Breast epithelium (tissue), 4 donors: ENCODE measurements at places on chromosomes 7 and 10. TPM values are rescaled to one million over a fixed set of nuclear protein-coding genes. Genes with fewer than 3 reads are reported as not detected.
A peak's percentile ranks its signal among the peaks of the same experiment; 100 is the strongest.

HMX2 gene
- total RNA-seq = not detected

CYP2C19 gene
- not detected for total RNA-seq

- peak overlapping the region; percentile 95 for H3K27ac ChIP-seq
- no peaks in the 10 kb centered on the region for H3K4me1 ChIP-seq
- peak overlapping the region; percentile 83 for H3K4me3 ChIP-seq
- H3K27me3 ChIP-seq = no peaks in the 10 kb centered on the region
- DNase-seq = no peak
These were observed 1.1 kb downstream of the JMJD1C start for GRCh38 chr10:63464402-63465292.

DNA sequence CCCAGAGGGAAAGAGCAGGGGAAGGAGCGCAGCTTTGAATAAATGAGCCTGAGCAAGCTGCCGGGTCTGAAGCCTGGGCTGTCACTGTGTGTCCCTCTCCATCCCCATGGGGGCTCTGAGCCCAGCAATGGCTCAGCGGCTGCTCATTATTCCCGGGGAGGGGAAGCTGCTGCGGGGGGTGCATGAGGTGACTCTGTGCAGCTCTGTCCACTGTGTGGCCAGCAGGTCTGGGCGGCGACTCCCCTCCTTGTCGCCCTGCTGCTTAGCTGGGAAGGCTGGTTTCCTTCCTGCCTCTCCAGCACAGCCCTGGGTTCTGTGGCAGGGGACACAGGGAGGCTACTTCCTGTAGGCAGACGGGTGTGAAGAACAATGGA, 234.2 kb downstream of the PRPF18 start:
- H3K4me3 ChIP-seq = no peak overlapping the region
- no peaks in the 10 kb centered on the region for H3K36me3 ChIP-seq
- no peaks in the 10 kb centered on the region for H3K27me3 ChIP-seq
- DNase-seq = no peak
- H3K27ac ChIP-seq = peak overlapping the region; percentile 71

GRCh38 chr7:75951506-75951905, 36.6 kb downstream of the POR start:
- H3K36me3 ChIP-seq = no peaks in the 10 kb centered on the region
- no peaks in the 10 kb centered on the region for H3K27me3 ChIP-seq
- H3K4me3 ChIP-seq = no peak overlapping the region

DNA sequence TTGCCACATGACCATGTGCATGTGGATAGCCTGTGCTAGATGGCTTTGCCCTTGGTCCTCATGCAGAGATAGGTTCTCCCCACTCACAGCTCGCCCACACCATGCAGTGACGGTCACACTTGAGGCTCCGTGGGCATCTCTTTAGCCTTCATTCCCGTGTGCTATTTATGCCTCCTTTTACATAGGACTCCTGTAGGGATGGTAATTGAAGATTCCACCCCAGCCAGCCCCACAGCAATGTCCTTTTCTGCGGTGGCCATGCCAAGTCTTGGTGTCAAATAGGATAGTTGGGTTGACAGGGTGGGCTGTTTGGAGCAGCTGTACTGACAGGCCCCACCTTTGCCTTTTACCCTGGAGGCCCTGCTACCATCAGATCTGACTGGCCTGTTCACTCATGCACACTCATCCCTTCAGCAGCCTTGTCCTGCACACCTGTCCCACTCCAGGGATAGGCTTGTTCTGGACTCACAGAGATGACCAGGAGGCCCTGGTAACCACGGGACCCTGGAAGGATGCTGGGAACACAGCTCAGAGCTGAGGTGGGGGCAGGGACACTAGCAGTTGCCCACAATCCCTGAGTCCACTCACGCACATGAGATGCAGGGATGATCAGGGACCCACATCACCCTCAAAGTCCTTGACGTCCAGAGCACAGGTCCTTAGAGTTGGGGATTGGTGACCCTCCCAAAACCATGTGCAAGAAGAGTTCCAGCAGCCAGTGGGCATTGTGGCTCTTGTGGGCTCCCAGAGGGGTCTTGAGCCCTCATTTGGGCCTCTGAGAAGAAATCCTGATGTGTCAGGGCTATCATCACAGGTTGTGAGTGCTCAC, 71.2 kb downstream of the ADCY1 start:
- DNase-seq = no peak
- H3K27me3 ChIP-seq = no peaks in the 10 kb centered on the region

- H3K27me3 ChIP-seq = no peaks in the 10 kb centered on the region
- no peaks in the 10 kb centered on the region for H3K36me3 ChIP-seq
- DNase-seq = no peak
- H3K4me1 ChIP-seq = no peaks in the 10 kb centered on the region
These were observed 587.0 kb downstream of the SDK1 start for GRCh38 chr7:3888096-3888495.

DNA sequence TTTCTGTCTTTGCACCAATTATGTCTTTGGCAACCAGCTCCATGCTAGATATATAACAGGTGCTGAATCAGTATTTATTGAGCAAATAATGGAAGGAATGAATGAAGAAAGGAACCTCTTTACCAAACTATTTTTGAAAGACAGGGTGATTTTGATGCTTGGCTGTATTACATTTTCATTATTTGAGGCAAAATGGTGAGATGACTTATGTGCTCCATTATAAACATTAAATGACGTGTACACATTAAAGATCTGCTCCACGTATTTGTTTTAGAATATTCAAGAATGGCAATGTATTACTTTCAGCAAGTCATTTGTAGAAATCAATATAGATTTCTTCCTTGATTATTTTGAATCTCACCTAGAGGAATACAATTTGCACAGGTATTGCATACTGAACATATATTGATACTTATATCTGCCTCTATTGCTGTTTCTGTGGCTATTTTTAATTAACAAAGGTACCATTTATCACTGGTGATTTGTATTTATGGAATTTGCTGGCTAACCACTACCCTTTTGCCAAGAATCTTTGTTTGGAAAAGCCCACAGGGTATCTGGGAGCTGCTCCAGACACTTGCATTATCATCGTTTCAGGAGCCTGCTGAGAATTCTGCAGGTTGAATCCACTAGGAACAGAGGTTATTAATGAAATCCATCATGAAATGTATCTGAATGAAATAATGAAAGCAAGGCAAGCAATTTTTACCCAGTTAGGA, 92.2 kb downstream of the SEMA3C start:
- H3K4me1 ChIP-seq = peaks cover 3% of the 10 kb centered on the region
- H3K27ac ChIP-seq = peak overlapping the region; percentile 78
- H3K4me3 ChIP-seq = no peak overlapping the region
- DNase-seq = peak; percentile 67

DNA sequence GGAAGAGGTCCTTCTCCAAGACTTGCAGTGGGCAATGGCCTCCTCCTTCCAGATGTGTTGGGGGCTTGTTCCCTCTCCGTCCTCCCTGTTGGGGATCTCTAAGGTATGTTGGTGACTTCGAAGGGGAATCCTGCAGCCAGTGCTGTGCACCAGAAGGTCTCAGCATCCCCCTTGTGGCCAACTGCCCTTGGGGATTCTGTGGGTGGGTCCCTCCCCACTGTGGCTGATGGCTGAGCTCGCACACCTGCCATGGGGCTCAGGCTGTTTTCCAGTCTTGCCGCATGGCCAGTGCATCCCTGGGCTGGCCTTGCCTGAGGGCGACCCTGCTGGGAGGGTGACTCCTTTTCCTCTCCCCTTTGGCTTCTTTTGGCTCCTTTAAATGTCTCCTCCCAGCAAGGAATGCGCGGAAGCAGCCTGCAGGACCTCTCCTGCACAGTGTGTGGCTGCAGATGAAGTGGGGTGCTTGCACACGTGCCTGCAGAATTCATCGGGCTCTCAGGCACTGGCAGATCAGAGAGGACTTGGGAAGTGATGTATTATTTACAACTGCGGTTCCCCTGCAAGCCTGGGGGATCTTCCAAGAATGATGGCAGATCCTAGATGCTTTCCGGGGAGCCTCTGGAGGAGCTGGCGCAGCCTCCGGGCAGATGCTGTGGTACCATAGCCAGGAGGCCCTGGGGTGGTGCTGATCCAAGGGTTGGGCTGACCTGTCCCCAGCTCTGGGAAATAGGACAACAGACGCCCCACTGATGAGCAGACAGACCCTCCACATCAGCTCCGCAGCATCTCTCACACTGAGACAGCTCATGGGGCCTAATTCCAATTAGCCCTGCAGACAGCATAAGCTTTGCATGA, 410.0 kb downstream of the TCERG1L start:
- no peaks in the 10 kb centered on the region for H3K27me3 ChIP-seq
- no peak overlapping the region for H3K27ac ChIP-seq
- no peaks in the 10 kb centered on the region for H3K36me3 ChIP-seq
- H3K4me3 ChIP-seq = no peak overlapping the region
- no peak for DNase-seq

DNA sequence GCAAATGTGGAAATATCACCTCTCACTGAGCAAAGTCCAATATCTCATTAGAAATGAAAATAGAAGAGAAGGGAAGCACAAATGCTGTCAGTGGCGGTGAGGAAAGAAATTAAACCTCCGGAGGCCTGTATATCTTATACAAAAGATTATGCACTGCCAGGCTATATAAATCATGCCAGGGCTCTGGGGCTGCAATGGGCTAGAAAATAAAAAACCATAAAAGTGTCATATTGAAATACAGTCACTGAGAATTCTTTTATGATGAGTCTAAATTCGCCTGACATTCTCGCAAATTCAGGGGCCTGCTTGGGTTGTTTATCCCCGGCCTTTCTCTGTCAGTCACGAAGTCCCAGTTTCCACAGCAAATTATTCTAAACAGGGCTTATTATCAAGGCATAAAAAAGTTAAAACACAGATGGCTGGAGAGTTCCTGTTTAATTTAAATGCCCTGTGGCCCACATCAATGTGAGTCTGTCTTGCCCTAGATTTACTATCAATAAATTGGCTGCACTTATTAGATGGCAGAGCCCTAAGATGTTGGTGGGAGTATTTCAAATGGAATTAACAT, 193.8 kb downstream of the SNX10 start:
- H3K4me1 ChIP-seq = no peaks in the 10 kb centered on the region
- H3K27ac ChIP-seq = no peak overlapping the region
- H3K36me3 ChIP-seq = no peaks in the 10 kb centered on the region
- no peaks in the 10 kb centered on the region for H3K27me3 ChIP-seq

DNA sequence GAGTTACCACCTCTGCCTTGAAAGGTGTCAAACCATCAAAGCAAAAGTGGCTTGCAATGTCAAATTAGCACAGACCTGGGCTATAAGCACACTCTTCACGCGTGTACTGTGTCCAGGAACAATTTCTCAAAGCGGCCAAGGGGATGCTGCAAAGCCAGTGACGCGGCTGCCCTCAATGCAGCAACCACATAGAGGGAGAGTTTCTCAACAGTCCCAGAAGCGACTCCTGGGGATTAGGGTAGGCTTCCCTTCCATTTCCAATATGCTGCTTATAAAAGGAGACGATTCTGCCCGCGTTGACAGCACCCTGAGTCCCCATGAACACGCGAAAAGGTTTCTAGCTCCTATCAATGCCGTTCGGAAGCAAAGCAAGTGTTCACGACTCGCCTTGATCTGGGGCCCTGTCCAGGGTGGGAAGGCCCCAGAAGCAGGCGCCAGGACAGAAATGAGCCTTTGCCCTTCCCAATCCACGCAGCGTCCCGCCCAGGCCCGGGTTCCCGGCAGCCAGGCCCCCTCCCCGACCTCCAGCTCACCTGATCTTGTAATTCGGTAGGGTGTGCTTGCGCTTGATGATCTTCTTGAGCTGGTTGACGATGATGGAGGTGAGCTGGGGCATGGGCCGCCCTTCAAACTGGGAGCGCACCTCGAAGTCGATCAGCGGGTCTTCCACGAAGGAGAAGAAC, 1.3 kb downstream of the PDZD8 start:
- H3K4me1 ChIP-seq = peaks cover 7% of the 10 kb centered on the region
- DNase-seq = peak; percentile 26
- peak overlapping the region; percentile 94 for H3K27ac ChIP-seq
- no peaks in the 10 kb centered on the region for H3K36me3 ChIP-seq
- no peaks in the 10 kb centered on the region for H3K27me3 ChIP-seq

DNA sequence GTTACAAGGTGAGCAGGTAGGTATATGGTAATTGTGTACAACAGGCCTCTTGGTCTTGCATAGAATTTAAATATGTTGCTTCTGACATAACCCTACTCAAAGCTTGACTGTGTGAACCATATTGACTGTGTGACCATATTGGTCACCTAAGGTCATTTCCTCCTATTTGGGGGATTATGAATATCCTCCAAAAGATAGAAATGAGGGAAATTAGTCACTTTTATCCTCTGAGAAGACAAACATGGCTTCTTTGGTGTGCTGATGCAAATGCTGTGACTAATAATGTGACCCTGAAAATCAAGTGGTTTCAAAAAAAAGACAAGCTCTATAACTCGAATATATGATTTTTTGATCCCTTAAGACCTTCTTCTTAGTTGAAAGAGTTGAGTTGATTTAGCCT, 27.9 kb downstream of the IFIT5 start:
- H3K27me3 ChIP-seq = no peaks in the 10 kb centered on the region
- H3K36me3 ChIP-seq = no peaks in the 10 kb centered on the region
- DNase-seq = no peak
- no peak overlapping the region for H3K27ac ChIP-seq

DNA sequence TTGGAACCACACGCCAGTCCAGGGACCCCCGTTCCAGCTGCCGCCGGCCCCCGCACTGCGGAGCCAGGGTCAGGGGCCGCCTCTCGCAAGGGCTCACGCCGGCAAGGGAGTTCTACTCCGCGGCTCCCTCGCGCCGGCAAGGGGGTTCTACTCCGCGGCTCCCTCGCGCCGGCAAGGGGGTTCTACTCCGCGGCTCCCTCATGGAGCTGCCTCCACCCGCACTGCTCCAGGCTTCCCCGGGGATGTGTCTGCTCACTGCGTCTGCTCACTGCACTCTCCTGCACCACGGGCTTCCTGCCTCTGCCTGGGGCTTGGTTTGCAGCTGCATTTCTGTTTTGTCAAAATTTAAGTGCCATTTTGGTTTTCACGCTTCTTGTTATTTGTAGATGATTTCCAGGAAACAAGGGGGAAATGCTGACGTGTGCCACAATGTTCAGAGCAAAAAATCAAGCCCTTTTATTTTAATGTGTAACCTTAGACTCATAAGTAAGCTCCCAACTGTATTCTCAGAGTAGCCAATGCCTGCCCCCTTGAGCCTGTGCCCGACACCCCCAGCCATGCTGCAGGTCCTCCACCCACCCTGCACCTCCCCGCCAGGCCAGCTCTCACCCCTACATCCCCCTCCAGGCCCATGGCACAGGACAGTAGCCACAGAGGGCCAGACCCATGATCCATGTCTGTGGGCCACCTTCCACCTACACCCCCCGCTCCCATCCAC, 246.2 kb downstream of the MAD1L1 start:
- H3K4me3 ChIP-seq = no peak overlapping the region
- H3K4me1 ChIP-seq = no peaks in the 10 kb centered on the region
- no peaks in the 10 kb centered on the region for H3K27me3 ChIP-seq
- H3K36me3 ChIP-seq = no peaks in the 10 kb centered on the region
- no peak overlapping the region for H3K27ac ChIP-seq

DNA sequence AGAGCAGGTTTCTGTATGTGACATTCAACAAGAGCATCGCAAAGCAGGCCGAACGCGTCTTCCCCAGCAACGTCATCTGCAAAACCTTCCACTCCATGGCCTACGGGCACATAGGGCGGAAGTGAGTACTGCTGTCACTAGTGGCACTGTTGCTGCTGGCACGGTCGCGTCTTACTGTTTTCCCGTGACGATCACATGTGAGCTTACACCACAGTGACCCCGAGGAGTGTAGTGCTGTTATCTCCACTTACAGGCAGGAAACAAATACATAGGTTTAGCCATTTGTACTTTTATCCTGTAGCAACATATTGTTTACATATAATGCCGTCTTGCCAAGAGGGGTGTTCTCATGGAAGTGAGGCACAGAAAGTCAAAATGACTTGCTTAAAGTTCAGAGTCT, 25.4 kb downstream of the FBH1 start:
- no peaks in the 10 kb centered on the region for H3K27me3 ChIP-seq
- no peak overlapping the region for H3K4me3 ChIP-seq
- no peak for DNase-seq
- H3K36me3 ChIP-seq = peaks cover 11% of the 10 kb centered on the region
